ENCODE measurements at places on chromosomes 12 and 14. TPM values are rescaled to one million over a fixed set of nuclear protein-coding genes. Genes with fewer than 3 reads are reported as not detected.

KLRG1 gene
- total RNA-seq: 2.5 TPM

MYO1A gene
- total RNA-seq: 0.29 TPM

PAWR gene
- 54.9 TPM for total RNA-seq

GPR162 gene
- 0.38 TPM for total RNA-seq

SIX6 gene
- total RNA-seq: not detected

PSMC1 gene
- 209 TPM for total RNA-seq

AKAP3 gene
- 0.09 TPM for total RNA-seq

SERPINA5 gene
- 0.28 TPM for total RNA-seq

KCNA1 gene
- total RNA-seq: not detected

NDRG2 gene
- total RNA-seq: 1.7 TPM

ATP5F1B gene
- 892 TPM for total RNA-seq

ZC2HC1C gene
- 5.6 TPM for total RNA-seq

COCH gene
- total RNA-seq: 25.2 TPM

PRIMA1 gene
- total RNA-seq: 0.32 TPM

Data from A549 treated with Hydrocortisone at 1 μM for 4 hours (cell line).